ENCODE measurements at places on chromosomes 1 and 21.

- no peak for DNase-seq
These were observed 9.9 kb downstream of the PLOD1 start for GRCh38 chr1:11944358-11944931.

DNA sequence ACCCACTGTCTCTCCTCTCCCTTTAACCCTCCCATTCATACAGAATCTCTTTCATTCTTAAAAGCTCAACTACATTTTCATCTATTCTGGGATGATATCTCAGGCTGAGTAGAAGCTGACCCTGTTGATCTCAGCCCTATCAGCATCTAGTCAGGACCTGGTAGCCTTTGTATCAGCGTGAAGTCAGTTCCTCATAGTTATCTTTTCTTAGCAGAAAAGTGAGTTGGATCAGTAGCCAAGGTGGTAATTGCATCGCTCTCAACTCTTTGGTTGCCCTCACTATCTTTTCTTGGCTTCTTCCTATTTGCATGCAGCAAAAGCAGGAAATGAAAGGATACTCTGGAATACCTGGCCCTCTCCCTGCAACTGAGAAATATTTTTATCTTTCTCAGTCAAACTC, 13.6 kb upstream of the GOLT1A start:
- no peak for DNase-seq

- no peak for DNase-seq
These were observed 41.1 kb upstream of the CTPS1 start for GRCh38 chr1:40938393-40938792.

GRCh38 chr1:230047114-230047865, 19.7 kb upstream of the GALNT2 start:
- DNase-seq: no peak

GRCh38 chr1:6198646-6199297, 623 bp downstream of the RPL22 start:
- no peak for DNase-seq

DNA sequence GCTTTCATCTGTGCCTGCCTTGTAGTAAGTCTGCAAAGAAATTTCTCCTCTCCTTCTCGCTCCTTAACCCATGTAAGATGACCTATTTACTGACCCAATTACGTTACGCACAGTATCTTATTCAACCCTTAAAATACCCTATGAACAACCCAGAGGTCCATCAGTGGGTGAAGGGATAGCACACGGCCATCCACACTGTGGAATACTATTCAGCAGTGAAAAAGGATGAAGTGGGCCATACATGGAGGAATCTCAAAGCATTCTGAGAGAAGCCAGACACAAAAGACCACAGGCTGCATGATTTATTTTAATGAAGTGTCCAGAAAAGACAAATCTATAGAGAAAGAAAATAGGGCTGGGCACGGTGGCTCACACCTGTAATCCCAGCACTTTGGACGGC, 23.8 kb upstream of the RSPO1 start:
- no peak for DNase-seq

DNA sequence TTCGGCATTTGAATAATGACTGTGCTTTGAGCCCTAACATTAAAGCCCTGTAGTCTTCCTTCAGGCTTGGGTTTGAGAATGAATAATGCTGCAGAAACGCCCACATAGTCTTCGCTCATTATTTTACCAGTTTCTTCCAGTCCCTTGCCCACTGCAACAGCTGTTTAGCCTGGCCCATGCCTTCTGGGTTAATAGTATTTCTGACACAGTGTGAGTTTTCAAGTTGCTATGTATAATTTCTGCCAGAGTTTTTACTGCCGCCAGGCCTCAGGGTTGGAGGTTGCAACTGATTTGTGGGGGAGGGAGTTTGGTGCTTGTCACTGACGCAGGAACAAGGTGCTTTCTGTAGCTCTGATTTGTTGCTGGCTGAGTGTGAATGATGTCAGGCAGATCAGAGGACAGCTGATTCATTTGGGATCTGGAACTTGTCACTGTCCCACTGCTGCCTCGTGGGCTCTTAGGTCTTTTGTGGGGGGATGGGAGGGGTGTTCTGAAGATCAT, 109.8 kb downstream of the MAST2 start:
- peak; percentile 60 for DNase-seq

DNA sequence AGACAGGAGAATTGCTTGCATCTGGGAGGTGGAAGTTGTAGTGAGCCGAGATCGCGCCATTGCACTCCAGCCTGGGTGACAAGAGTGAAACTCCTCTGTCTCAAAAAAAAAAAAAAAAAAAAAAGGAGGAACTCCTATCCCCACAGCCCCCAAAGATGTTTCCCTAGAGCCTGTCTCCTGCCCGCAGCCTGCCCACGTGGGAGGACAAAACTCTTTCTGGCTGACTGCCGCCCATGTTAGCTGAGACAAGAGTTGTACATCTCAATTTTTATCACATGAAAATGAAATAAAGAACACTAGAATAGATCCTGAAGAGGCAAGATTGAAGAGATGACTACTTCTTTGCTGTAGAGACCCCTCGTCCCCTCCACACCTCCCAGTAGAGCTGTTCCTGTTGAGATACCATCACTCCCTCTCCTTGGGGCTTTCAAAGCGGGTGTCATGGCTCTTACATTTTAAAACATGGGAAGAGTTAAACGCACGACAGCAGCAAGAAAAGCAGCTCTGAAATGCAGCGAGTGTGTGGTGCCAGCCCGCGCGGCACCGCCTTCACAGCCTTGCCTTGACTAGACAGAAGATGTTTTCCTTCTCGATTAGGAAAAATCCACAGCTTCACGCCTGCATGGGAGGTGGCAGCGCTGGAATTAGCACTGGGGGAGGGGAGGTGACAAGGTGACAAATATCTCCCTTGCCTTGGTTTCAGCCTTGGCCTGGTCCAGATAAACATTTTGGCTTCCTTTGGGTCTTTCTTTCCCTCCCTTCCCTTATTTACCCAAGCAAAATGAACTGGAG, 253.4 kb upstream of the CSF3R start:
- DNase-seq: no peak

- DNase-seq: no peak
These were observed 87.7 kb downstream of the SNX7 start for GRCh38 chr1:98749152-98749756.
